NCI-H146 (cell line): ENCODE measurements at places on chromosomes 4 and X.

GRCh38 chrX:53445977-53446376 is 11.8 kb upstream of the HSD17B10 start:
- peak; percentile 43 for DNase-seq

GRCh38 chr4:22237155-22237751 is 278.6 kb downstream of the ADGRA3 start:
- peak; percentile 67 for DNase-seq

GRCh38 chrX:8037593-8038348 is 110.6 kb upstream of the PNPLA4 start:
- peak; percentile 8 for DNase-seq

DNA sequence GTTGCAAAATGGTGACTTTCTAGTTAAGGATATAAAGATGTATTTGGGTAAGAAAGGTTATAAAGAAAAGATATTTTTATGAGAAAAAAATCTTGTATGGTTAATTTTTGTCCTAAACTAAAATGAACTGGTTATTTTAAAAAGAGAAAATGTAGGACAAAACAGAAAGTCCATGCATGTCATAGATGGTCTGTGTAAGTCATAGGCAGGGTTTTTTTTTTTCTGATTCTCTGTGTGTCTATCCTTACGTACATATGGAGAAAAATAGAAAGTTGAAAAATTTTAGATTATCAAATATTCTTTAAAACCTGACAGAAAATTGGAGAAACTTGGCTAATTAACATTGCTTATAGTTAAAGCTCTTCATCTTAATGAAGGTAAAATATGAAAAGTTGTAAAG is 493.4 kb downstream of the IQCM start:
- DNase-seq = no peak

GRCh38 chr4:65789805-65790204 is 119.5 kb upstream of the EPHA5 start:
- no peak for DNase-seq

DNA sequence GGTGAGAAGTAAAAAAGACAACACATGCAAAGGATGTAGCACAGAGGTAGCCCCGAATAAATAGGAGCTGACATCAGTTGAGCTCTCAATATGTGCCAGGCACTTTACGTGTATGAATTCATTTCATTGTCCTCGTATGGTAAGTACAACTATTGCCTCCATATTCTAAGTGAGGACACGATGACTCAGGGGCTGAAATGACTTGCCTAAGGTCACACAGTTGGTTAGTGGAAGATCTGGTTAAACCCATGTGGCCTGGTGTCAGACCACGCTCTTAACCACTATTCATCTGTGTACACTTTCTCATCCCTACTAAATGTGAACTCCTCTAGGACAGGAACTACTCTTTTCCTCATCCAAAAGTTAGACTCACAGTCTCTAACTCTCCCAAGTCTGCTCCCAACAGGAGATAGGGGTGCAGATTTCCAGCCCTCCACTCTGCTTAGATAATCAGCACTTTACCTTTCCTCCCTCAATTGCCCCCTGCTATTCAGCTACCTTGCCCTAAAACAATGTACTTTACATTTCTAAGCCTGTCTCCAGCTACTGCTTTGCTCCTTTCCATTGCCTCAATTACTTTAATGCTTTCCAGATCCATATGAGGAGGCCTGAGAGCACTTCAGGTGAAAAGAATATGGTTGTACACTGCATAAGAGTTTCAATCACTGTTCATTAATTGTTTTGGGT is 58.8 kb upstream of the LHFPL1 start:
- no peak for DNase-seq
